Activated T-cell treated with anti-CD3 and anti-CD28 coated beads for 48 hours (primary cell): ENCODE measurements at places on chromosomes 1 and 21.

GRCh38 chr1:17233675-17234320, 15.1 kb upstream of the PADI3 start:
- no peak for DNase-seq

DNA sequence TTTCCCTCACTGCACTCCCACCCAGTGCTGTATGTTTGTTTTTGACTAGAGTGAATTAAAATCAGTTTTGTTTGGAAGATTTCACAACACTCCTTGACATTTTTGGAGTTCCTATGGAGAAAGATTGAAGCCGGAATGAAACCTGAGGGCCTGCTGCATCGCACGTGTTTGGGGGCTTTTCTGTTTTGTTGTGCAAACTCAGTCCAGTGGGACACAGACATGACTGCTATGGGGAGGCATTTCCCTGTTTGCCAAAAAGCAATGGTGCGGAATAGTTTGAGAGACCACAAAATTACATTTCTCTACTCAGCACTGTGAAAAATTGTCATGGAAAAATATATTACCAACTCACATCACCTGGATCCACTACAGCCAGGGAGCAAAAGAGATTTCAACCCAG, 43.8 kb upstream of the KCNE2 start:
- DNase-seq, result no peak

- DNase-seq, result no peak
Measured at GRCh38 chr1:70025052-70025451, 180.3 kb downstream of the LRRC40 start.

DNA sequence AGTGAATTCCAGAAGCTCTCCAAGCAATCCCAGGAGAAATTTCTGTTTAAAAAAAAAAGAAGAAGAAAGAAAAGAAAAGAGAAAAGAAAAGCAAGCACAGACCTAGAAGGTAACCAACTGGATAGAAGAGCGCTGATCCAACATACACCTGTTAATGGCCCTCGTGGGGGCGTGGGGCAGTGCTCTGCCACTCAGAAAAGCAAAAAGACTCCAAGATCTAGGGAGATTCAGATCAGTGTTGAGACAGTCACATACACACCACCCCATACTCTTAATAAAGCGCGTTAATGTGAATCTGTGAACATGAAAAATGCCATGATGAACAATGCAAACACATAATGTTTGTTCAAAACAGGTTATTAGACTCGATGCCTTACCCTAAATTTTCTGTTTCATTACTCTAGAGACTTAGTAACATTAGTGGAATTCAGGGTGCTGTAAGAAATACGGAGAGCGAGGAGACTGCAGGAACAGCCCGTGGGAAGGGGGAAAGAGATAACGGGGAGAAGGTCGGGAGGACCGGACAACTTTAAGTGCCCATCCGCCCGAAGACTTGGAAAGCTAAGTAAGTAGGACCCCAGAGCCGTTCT, 406 bp downstream of the NME7 start:
- DNase-seq, result no peak

DNA sequence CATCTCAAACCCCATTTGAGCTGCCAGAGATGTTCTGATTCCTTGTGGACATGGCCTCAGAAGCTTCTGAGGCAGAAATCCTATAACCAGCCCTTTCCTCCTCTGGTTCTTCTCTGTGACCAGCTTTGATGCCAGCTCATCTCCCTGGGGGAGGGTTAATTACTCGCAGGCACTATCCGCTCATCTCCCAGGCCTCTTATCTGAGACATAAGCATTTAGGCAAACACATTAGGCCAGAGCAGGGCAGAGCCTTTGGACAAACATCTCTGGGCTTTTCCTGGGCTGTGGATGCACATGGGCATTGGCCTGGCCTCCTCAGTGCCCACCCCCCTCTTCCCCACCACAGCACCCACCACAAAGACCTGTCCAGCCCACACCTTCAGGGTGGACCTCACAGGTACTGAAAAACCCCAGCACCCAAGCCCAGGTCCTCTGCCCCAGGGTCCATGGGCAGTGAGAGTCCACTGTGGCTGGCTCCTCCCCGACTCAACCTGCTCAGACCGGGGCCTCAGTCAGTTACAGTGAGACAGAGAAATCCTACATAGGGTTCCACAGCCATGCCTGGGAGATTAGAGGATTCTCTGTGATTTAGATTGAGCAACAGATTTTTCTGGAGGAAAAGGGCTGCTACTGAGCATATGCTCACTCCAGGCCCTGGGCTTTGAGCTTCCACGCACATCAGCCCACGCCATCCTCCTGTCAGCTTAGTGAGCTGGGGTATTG, 26.9 kb downstream of the IGSF21 start:
- DNase-seq, result no peak

GRCh38 chr21:17590430-17590829, 22.3 kb downstream of the BTG3 start:
- no peak for DNase-seq

DNA sequence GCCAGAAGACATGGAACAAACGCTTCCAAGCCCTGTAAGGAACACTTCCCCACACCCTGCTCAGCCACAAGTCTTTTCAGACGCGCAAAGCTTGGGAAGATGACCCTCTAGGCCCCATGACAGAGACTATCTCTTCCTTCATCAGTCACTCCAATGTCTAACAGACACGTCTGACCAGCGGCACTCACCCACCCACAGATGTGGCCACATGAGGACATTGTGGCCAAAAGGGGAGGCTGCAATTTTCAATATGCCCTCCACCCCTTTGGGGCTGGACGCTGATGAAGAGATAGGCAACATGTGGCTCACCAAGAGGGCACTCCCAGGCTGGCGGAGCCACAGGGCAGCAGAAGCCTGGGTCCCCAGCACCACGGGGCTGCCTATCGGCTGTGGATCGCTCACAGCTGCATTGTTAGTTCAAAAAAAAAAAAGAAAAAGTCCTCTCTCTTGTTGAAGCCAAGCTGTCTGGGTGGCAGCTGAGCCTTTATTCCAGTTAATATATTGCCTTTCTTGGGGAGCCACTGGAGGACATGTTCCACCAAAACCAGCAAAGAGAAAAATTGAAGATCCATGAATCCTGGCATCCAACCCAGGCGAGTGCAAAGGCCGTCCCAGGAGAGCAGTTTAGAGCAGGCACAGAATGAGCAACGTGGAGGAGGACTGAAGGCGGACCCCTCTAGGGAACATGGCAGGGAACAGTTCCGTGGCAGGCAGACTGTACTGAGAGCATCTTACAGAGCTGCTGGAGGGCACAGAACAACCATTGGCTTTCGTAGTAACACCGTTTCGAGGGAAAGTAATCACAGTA, 52.7 kb upstream of the GPR153 start:
- no peak for DNase-seq

DNA sequence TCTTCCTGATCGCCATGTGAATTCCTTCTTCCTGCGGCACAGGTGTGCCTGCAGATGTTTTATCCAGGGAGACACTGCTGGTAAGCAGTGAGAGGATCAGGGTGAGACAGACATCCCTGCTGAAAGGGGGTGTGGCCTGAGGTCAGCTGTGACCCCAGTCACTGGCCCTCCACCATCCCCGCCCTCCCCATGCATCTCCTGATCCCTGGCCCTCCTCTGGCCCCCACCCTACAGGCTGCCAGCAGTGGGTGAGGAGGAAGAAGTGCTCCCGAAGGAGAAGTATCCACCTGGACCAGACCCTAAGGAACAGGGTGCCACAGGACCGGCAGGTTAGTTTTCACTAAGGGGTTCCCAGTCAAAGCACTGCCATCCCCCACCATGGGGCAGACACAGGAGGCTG, 85.3 kb downstream of the GLIS1 start:
- DNase-seq, result no peak

DNA sequence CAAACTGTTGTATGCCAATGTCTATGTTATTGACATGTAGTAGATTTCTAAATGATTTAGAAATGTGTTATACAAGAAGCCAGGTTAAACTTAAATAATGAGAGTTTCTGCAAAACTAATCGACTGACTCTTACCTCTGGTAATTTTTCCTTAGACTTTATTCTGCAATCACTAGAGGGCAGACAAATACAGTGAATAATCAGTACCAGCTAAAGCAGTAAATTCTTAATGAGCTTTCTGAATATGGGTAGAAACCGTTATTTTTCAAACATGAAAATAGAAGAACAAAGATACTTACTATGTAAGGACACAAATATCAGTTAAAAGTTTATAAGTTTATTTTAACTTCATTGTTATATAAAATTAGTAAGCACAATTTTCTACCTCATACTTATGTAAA, 97.9 kb upstream of the RGS1 start:
- no peak for DNase-seq

DNA sequence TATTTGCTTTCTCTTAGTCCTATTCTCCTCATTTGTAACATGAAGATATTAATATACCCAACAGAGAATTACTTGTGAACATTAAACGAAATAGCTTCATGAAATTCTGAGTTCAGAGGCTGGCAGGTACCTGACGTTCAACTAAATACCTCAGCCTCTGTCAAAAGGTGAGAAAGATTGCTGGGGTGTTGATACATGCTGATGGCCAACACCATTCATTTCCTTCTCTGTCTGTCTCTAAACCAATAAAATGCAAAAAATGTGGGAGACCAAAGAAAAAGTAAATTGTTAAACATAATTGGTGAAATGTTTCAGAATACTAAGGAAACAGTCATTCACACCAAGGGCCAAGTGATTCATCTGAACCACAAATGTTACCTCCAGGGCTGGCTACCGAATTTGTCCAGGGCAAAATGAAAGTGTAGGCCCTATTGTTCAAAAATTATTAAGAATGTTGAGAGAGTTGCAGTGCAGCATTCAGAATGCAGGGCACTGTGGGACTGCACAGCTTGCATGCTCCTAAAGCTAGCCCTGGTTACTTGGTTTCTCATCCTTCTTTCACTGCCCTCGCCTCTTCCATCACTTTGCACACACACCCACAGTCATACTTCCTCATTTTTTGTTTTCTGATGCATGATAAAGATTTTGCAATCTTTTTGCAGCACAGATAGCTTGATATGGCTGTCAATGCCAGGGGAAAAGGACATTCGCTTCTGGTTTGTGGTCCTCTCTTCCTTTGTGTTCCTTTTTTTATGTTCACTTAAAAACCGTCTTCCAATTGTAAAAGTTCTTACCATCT, 414.3 kb upstream of the NR5A2 start:
- DNase-seq, result no peak

GRCh38 chr1:85283475-85284199, 7.2 kb upstream of the BCL10 start:
- DNase-seq, result no peak

- DNase-seq, result peak; percentile 47
Measured at GRCh38 chr1:51518586-51519047, 449 bp downstream of the EPS15 start.
